Left ventricle myocardium superior (tissue), 1 donor: ENCODE measurements at places on chromosomes 2 and 18. TPM values are rescaled to one million over a fixed set of nuclear protein-coding genes. Genes with fewer than 3 reads are reported as not detected.

UGT1A4 gene
- total RNA-seq = not detected

MC2R gene
- not detected for total RNA-seq

KIF5C gene
- 0.52 TPM for total RNA-seq

COL3A1 gene
- total RNA-seq = 51.8 TPM
